ENCODE measurements at places on chromosomes 11 and 22.

DNA sequence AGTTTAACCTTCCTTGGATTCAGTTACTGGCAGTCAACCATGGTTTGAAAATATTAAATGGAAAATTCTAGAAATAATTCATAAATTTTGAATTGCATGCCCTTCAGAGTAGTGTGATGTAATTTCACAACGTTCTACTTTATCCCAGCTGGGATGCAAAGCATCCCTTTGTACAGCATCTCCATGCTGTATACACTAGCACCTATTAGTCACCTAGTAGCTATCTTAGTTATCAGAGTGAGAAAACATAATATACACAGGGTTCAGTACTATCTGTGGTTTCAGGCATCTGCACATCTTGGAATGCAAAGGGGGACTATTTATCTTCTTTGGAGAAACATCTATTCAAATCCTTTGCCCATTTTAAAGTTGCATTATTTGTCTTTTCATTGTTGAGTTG lies 30.8 kb downstream of the CBL start:
- DNase-seq, result peak; percentile 81

- DNase-seq, result no peak
Measured at GRCh38 chr11:36870361-36870760, 272.3 kb upstream of the RAG2 start.

DNA sequence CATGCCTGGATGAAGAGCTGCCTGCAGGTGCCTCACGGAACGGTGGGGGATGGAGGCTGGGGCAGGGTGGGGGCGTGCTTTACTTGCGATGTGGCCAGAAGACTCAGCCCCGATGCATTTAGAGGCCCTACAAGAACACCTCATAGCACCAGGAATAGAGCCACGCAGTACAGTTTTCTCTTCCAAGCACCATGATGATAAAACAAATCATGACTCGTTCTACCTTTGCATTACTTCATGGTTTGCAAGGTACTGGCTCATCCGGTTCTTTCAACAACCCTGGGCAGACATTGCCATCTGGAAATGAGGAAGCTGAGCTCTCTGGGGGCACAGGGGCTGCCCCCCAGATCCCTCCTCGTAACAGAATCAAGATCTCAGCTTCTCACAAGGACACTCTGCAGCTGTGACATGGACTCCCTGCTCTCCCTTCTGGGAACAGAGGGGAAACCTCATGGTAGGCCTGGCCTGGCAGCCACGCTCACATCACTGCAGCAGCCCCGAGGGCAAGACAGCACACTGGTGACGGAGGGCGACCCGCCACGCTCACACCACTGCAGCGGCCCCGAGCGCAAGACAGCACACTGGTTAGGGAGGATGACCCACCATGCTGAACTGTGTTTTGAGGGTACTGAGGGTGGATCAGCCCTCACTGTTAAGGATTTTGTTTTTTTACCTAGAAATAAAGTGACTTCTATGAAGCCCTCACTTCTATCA lies 46.9 kb downstream of the PHF21B start:
- DNase-seq, result no peak

DNA sequence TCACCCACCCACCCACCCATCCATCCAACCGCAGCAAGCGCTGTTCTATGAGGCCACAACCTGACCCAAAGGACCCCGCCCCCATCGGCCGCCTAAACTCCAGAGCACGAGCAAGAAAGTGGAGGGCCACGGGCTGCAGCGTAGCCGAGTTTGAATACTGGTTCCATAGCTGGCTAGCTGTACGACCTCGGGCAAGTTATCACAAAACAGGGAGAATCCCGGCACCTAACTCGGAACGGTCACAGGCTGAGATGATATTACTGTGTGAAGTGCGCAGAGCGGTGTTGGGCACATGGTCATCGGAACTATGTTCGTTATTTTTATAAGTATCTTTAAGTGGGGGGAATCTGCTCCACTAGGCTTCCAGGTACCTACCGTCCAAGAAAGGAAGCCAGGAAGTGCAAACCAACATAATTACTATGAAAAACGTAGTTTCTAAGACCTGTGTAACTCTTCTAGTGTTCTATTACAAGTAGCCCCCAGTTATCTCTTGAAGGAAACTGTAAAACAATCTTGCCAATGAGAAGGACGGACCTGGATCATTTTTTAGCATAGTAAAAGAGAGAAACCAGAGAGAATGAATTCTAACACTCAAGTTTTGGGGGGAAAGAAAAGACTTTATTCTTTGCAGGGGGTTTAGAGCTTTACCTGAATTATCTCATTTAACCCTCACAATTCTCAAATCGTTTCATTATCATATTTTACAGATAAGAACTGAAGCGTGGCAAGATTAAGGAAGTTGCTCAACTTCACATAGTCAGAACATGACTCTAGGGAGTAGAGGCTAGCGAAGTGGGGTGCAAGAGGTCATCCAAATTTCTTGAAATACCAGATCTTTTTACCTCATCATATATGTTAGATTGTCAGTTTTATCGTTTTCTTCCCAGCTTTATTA lies 663 bp upstream of the BUD13 start:
- DNase-seq, result peak; percentile 59

DNA sequence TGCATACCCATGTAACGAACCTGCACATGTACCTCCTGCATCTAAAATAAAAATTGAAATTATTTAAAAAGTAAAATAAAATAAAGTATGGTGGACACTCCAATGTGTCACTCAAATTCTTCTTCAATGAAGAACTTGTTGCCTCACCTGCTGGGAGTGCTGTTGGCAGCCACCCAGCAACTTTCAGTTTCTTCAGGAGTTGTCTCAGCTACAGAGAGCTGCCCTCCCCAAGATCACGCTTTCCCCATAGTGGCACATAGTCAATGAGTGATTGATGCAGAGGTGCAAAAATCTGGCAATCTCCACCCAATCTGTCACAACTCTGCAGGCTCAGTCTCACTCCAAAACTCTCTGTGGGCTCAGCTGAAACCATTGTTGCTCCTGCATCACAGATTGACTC lies 92.3 kb upstream of the C11orf87 start:
- no peak for DNase-seq

- DNase-seq, result no peak
Measured at GRCh38 chr11:116893906-116894305, 56.5 kb upstream of the APOA1 start.

DNA sequence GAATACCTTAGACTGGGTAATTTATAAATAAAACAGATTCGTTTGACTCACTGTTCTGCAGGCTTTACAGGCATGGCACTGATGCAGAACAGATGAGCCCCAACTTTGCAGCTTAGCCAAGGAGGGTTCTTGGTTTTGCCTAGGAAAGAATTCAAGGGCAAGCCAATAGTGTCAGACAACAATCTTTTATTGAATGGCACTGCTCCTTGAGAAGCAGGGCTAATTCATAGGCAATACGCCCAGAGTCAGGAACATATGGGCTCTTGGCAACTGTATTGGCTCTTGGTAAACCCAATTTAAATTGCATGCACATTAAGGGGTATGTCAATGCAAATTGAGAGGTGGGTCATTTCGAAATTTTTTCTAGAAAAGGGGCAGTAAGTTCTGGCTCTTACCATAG lies 87.9 kb downstream of the RAB38 start:
- DNase-seq, result no peak

GRCh38 chr22:45262931-45263462 lies 21.8 kb upstream of the UPK3A start:
- no peak for DNase-seq

DNA sequence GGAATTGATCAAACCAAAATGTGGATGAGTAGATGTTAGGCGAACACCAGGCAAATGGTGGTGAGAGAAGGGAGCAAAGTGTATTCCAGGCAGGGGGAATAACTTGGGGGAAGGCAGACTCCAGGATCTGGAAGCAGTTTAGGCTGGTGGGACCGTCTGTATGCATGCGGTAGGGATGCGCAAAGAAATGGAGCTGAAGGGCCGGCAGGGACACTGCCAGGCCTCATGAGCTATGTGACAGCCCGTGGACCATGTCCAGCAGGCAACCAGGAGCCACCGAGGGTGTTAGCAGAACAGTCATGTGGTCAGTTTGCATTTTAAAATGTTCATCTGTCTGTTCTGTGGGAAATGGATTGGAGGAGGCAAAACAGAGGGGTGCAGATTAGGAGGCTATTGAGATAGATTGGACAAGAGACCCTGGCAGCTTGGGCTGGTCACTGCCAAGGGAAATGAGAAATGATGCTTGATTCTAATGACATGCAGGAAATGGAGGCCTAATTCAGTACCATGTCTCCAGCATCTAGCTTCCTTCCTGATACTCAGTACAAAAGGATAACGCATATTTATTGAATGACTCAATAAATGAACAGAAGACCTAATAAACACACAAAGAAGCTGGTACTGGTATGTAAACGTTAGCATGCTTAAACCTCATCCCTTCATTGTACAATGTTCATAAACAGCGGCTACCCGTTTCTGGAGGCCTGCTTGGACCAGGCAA lies 412.4 kb downstream of the BUD13 start:
- DNase-seq, result no peak

GRCh38 chr11:70948855-70949531 lies 303.4 kb downstream of the SHANK2 start:
- DNase-seq, result no peak

DNA sequence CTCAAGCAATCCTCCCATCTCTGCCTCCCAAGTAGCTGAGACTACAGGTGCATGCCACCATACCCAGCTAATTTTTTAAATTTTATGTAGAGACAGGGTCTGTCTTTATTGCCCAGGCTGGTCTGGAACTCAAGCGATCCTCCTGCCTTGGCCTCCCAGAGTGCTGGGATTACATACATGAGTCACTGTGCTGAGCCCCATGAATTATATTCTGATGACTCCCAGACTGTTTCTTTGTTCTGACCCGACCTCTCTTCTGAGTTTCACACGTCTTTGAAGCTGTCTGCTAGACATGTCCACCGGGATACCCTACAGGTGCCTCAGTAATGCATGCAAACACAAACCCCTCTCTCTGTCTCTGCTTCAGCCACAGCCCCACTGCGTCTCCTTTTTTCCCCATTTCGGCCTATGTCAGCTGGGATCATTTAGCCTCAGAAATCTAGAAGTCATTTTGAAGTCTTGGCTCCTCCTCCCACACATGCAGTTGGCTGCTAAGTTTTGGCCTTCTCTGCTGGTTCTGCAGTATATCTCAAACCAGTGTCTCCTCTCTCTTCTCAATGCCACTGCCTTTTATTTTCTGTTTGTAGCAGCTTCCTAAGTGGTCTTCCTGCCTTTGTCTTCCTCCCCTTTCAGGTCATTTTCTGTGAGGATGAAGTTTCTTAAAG lies 4.8 kb downstream of the VPS26B start:
- DNase-seq, result peak; percentile 29

GRCh38 chr11:104668797-104669463 lies 229.3 kb downstream of the CASP12 start:
- DNase-seq, result peak; percentile 97

DNA sequence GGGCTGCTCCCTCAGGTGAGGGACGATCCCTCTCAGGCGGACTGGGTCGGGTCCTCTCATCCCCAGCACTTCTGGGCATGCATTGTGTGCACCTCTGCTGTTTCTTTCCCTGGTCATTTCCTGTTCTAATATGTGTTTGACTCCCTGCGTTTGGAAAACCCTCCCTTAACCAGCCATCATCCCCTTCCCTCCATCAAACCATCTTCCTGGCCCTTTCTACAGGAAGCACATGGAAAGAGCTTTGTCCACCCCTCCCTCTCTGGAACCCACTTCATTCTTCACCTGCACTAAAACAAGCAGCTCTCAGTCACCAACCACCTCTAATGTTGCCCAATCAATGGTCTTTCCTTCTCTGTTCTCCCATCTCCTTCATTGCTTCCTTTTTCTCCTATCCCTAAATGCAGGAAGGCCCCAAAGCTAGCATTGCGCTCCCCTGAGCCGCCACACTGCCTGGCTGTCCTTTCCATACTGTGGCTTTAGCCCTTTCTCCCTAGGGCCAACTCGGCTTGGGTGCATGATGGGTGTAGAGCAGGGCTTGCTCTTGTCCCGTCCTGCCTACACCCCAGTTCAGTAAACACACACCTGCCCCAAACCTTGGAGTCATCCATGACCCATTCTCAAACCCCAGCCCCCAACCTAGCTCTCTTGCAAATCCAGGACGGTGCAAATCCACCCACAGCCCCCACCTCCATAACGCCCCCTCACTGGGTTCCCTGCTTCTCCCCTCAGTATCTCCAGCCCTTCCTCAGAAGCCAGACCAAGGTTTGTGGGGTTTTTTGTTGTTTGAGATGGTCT lies 5.4 kb upstream of the GAS2L1 start:
- no peak for DNase-seq

DNA sequence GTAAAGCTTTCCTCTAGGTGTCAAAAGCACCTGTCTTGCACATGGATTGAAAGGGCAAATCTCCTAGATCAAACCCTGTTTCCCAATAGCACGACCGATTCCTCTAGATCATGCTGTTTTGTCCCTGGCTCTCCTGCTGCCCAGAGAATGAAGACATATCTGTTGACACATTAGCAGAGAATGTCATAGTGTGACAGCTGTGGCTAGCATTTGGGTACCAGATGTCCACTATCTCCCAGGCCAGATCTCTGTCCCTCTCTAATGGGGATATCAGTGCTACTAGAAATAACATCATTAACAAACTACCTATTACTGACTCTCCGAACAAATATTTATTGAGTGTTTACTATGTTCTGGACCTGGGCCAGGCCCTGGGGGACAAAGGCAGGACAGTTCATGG lies 72.4 kb upstream of the ISX start:
- DNase-seq, result no peak

- DNase-seq, result no peak
Measured at GRCh38 chr22:47388331-47388730, 625.9 kb downstream of the TBC1D22A start.

- DNase-seq, result peak; percentile 56
Measured at GRCh38 chr11:19938169-19938856, 222.0 kb downstream of the DBX1 start.

GRCh38 chr11:97460091-97460490 lies 1070.3 kb downstream of the JRKL start:
- no peak for DNase-seq

GRCh38 chr22:37254867-37255233 lies 10.8 kb upstream of the RAC2 start:
- DNase-seq, result peak; percentile 77

- no peak for DNase-seq
Measured at GRCh38 chr11:73296501-73297230, 11.4 kb upstream of the ARHGEF17 start.

GRCh38 chr11:66291706-66292542 lies at the start of gene TMEM151A:
TSS of gene TMEM151A (plus strand) at chr11:66291894. CDS start at chr11:66292014, 120 bp downstream.
- DNase-seq, result no peak

GRCh38 chr11:73950869-73951710 lies at the start of gene DNAJB13:
TSS of gene DNAJB13 (plus strand) at chr11:73951026. CDS start at chr11:73951070, 44 bp downstream.
- peak; percentile 57 for DNase-seq

DNA sequence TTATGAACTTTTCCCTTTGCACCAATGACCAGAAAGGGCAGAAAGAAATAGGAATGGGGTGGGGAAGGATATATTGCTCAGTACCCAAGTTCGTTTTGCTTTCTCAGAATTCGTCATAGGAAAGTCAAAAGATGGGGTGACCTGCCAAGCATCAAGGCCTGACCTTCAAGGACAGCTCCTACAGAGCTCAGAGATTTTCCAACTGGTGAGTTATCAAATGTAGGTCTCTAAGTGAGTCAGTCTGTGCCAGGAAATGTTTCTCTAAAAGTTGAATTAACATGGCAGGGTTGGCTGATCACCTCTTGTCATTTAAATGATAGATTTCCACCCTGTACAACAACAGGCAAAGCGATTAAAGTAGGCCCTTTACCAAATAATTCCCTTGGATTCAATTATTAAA lies 307.2 kb downstream of the CADM1 start:
- no peak for DNase-seq
